C1 segment of cervical spinal cord (tissue), 14 donors: ENCODE measurements at places on chromosomes 2 and 18.

DNA sequence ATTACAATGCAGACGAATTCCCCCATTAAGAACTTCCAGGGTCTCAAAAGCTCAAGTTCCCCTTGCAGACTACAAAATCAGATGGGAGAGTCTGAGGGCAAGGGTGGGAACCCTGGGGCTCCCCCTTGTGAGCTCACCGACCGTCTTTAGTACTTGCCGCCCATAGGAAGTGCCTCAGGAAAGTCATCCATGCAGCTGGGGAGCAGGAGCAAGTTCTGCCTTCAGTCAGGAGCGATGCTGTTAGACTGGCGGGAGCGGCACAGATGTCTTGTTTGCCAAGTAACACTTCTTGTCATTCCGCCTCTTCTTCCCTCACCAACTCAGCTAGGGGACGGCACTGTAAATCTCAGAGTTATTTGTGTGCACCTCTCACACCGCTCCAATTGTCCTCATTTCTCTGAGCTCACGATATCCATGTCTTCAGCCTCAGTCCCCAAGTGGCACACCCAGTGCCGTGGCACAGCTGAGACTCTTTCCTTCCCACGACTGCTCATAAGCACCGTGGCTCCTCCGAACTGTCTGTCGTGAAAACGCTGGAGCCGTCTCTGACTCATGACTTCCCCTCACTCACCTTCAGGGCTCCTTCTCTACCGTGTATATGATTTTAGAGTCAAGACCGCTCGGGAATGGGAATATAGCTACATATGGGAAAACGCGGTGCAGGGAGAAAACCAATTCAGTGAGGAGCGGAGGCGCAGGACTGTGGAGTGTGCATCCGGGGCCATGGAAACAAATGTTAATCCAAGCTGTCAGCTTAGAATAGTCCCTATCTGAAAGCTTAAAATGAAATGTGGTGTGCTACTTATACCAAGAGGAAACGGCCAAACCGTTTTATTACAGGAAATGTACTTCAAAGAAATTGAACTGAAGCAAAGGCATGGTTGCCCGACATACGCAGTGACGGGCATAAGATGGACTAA, 34.0 kb downstream of the UXS1 start:
- DNase-seq = no peak

DNA sequence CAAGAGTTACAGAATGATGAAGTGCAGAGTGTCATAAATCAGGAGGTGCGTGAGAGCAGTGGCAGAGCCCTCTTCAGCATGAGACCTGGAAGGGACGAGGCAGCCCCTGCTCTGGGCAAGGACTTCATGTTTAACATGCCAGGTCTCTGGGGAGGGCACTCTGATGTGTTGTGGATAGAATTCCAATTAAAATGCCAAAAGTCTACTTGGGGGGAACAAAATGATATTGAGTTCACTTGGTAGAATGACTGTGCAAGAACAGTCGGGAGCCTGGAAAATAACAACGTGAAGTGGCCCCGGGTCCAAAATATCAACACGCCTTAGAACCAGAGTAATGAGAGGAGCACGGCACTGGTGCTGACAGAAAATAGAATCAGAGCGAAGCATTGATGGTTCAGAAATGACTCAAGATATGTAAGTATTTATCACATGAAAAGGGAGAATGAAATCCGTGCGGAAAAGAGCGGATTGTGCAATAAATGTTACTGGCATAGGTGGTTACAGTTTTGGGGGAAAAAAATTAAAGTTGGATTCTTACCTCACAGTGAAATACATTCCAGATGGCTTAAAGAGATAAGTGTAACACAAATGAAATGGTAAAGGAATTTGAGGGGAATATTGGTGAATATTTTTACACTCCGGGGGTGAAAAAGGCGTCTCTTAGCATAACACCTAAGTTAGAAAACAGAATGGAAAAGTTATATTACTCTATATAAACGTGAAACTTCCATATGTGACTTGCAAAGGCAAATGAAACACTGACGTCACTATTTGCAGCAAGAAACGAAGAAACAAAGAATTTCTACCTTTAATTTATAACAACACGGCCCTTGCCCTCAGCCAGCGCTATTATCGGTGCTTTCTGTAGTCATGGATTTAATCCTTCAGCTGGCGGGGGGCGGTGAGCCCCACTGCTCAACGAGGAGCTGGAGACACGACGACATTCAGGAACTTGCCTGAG, 159.4 kb upstream of the TWIST2 start:
- DNase-seq = no peak

GRCh38 chr18:21191596-21192307, 50.3 kb upstream of the GREB1L start:
- no peak for DNase-seq

DNA sequence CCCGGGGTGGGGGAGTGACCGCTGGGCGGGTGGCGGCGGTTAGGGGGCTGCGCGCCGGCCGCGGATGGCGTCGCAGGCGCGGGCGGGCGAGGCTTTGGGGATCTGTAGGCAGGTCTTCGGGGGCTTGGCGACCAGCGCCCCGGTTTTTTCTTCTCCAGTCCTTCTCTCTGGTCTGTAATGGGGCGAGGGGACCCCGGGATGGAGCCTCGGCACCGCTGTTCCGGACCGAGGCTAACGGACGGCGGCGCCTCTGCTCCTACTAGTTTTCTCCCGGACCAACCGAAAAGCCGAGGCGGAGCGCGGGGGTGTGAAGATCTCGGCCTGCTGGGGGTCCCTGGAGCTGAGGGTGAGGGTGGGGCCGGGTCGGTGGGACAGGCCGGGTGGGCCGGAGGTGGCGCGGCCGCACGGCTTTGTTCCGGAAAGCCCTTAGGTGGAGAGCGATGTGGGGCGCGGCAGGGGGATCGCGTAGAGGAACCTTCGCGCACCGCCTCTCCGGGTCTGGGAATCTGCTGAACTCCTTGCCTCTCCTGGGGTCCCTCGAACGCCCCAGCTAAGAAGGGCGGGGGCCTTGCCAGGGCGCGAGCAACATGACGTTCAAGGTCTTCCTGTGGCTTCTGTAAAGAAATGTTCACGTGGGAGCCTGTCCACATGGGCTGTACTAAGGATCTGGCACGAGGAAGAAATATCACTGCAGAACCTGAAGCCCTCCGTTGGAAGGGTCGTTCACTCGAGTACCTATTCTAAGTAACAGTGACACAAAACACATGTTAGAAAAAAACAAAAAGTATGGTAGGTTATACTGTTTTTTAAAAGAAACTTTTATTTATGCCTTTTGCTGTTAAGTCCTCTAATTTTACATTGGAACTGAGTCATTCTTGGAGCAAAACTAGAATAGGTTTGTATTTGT, 861 bp downstream of the SLC39A10 start:
- peak; percentile 51 for DNase-seq

GRCh38 chr2:7539760-7540159, 622.5 kb downstream of the RNF144A start:
- DNase-seq = no peak

DNA sequence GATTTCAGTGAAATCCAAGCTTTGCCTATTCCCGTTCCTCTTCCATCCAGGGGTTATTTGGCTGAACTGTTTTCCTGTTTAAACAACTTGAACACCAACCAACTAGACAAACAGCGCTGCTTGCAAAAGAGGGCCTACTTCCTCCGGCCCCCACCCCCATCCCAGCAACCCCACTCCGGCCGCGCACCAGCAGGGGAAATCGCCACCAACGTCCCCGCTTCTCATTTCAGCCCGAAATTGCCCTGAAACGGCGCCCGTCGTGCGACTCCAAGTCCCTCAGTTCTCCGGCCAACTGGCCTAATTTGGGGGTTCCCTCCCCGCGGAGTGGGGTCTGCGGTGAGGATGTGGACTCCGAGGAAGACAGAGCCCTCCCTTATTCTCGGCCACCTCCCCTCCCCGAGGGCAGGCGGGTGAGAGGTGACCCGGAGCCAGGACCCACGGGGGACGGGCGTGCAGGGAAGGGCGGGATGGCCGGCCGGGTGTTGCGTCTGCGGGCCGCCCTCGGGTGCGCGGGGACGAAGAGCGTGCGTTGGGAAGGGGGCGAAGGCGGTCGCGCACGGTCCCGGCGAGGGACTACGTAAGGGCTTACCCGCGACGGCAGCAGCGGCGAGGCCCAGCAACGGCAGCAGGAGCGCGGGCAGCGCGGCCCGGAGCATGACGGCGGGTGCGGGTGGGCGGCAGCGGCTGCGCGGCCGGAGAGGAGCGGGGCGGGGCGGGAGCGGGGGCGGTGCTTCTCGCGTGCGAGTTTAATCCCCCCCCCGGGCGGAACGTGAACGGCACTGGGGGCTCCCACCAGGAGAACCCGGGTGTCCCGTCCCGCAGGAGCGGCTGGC, at the start of gene CD302:
TSS of gene CD302 (minus strand) at position 666 of the 833 bp plus-strand sequence. CDS start at position 656, 10 bp downstream.
- DNase-seq = peak; percentile 30

DNA sequence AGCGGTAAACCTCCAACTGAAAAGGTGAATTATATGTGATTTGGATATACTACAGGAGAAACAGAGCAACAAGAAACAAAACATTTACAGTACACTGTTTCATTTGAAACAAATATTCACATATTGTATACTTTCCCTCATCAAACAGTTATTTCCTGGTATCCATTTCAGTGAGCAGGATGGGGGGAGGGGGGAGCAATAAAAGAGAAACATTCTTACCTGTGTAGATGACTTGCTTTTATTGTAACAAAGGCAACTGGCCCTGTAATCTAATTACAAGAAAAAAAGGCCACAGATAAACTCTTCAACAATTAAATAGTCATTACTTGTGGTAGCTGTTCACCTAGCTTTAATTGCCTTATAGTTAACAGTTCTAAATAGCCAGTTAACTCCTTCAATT, 3.9 kb upstream of the PPP1CB start:
- no peak for DNase-seq

- DNase-seq = no peak
Observed at GRCh38 chr2:24009680-24010476, at the start of gene MFSD2B. TSS of gene MFSD2B (plus strand) at chr2:24010085. CDS start at chr2:24010097, 12 bp downstream.

GRCh38 chr2:2191110-2191707, 139.9 kb downstream of the MYT1L start:
- DNase-seq = no peak

DNA sequence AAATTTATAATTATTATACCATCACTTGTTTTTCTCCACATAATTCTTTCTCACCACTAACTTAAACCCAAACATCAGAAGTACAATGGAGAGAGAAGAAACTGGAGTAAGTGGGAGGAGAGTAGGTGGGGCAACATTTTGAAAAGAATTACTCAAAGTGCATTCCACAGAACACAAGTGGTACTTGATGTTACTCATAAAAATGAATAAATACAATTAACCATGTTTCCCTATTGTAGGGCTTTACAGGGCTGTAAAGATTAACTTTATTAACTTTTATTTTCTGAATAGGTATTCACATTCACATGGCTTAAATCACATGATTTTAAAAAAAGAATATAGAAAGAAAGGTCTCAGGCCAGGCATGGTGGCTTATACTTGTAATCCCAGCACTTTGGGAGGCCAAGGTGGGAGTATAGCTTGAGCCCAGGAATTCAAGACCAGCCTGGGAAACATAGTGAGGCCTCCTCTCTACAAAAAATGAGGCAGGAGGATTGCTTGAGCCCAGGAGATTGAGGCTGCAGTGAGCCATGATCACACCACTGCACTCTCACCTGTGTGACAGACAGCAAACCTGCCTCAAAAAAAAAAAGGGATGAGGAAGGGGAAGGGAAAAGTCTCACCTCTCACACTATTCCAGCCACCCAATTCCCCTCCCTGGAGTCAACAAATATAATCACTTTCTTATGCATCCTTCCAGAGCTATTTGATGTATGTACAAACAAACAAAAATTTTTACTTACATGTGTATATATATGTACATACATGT, 47.1 kb downstream of the KCNG3 start:
- no peak for DNase-seq

DNA sequence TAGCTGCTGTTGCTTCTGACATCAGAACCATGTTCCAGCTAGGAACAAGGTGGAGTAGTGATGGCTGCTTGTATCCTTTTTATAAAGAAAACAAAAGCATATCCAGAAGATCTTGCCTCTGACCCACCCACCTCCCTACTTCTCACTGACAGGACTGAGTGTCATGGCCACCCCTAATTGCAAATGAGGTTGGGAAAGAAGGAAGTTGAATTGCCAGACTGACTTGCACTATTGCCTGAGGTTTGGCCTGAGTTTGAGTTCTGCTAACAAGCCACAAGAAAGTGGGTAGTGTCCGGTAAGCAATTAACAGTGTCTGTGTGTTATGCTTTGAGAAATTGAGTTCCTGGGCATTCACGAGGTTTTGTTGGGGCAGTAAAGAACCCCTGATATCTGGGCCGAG, 22.8 kb downstream of the SGPP2 start:
- DNase-seq = no peak

- no peak for DNase-seq
Observed at GRCh38 chr2:45006041-45006941, 3.0 kb downstream of the SIX2 start.

DNA sequence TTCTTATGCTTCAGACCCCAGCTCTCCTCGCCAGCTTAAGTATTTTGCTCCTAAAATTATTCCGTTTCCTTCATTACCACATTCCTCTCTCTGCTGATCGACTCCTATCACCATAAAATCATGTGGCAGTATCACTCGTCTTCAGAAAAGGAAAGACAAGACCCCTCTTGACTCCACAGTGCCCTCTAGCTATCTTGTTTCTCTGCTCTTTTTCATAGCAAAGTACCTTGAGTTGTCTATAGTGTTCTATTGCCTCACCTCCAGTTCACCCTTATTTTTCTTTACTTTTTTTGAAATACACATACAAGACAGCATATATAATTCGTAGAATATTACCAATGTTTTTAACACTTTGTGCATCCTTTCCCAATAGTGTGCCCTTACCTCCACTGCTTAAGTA, 273.2 kb upstream of the SIX3 start:
- no peak for DNase-seq

- no peak for DNase-seq
Observed at GRCh38 chr18:9869715-9870430, 15.9 kb upstream of the TXNDC2 start.

GRCh38 chr2:20191714-20192569, 33.0 kb downstream of the SDC1 start:
- DNase-seq = no peak
